ENCODE measurements at places on chromosomes 11 and 22.

DNA sequence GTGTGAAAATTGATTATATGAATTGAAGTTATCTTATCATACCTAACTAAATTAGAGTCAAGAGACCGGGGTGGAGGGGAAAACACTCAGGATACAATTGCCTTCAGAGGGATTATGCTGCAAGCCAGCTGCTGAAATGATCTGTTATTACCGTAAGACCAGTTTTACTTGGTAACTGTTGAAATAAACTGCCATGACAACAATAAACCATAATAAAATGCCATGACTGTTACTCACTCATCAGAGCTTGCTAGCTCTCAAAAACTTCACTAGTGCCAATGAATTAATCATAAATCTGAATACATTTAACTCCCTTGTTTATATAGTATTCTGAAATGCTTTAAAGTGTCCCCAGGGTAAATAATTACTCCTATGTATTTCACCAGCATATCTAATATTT lies 68.2 kb downstream of the CASP12 start:
- no peak for DNase-seq

- no peak for DNase-seq
Observed at GRCh38 chr22:42368379-42369249, 63.6 kb downstream of the NFAM1 start.

GRCh38 chr11:11979488-11980117 lies 28.8 kb downstream of the DKK3 start:
- no peak for DNase-seq

DNA sequence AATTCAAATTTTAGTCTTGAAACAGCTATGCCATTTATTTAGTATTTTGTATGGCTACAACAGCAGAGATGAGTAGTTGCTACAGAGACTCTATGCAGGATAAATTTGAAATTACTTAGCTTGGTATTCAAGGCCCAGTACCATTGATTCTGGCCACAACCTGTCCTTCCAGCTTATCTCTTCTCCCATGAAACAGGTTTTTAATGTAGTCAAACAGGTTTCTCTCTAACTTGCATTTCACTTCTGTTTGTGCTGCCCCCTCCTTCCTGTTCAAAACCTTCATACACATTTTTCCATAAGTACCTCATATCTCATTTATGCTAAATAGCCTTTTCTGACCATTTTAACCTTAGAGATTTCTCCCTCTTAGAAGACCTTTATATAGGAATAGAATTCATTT lies 3.3 kb downstream of the USP47 start:
- DNase-seq, result no peak

- no peak for DNase-seq
Observed at GRCh38 chr11:24453129-24453718, 43.6 kb upstream of the LUZP2 start.

DNA sequence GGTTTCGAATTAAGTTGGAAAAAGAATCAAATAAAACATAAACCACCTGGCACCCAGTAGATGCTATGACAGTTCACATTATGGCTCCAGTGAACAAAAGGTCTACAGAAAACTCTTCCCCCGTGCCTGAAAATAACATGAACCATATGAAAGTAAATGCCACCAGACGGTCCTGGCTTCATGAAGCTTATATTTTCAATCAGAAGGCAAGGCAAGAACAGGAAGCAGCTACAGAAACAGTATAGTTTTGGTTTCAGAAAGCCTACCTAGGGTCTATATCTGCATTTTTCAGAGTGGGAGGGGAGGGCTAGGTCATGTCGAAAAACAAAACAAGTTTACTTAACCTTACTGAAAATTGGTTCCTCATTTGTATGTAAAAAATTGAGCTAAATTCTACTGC lies 9.8 kb downstream of the RAB30 start:
- DNase-seq, result no peak

DNA sequence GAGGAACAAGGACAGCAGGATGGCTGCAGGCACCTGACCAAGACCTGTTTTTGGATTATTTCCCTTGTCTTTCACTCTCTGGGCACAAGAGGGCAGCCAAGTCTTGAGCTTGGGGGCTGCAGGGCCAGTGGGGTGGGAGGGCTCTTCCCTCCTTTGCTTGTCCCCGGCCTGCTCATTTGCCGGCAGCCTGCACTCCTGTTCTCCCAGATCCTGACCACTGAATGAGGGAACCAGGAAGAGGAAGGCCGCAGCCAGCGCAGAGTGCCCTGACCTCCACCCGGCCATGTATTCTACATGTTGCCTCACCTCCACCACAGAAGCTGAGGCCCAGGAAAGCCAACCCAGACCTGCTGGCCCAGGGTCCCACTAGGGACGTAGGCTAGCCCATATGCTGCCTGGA lies 15.5 kb upstream of the NNMT start:
- DNase-seq, result no peak

DNA sequence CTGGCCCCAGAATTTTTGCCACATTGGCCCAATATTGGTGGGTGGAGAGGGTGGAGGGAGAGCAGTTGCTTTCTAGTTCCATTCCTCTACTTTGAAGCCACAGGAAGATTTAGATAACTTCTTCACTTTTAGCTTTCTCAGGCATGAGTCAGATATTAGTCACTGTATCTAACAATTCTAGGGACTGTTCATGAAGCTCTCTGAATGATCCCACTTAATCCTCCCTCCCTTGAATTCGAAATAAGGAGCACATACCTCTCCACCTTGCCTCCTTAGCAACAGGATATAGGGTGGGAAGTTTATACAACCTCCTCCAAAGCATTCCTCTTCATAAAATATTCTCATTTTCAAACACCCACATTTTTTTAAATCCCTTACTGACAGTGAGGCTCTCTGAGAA lies 13.5 kb downstream of the FSHB start:
- DNase-seq, result no peak

- DNase-seq, result no peak
Observed at GRCh38 chr11:130798801-130799200, 117.5 kb downstream of the SNX19 start.

DNA sequence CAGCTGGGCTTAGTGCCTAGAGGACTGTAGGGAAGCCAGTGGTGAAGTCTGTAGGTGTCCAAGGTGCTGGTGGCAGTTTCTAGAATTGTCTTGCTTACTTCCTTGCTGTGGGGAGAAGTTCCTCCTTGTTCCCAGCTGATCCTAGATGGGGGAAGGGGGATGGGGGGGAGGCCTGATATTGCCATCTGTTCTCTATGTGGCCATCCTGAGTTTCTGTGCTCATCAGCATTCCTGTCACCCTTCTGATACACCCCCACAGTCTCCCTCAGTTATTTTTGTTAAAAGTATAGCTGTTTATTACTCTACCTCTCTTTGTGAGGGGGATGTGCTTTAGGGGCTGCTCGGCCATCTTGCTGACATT lies 36.5 kb downstream of the MADD start:
- DNase-seq, result no peak
